ENCODE measurements at places on chromosomes 3 and 15.

DNA sequence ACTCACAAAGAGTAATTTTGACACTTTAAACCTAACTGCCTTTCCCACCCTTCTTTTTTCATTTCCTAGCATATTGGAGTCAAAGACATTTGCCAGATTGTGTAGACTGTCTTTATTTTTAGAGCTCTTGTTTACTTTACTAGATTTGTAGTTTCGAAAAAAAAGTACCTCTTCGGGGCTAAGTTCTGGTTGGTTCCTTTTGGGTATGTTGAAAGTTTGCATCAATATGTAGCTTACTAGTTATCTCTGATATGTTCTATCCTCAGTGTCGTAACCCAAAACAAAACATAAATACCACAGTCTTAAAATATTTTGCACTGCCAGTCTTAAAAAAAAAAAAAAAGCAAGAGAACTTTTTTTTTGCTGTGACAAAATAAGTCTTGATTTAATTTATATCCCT, 52.2 kb downstream of the REC114 start:
- no peak for DNase-seq

GRCh38 chr3:48273594-48274211, 32.8 kb downstream of the ZNF589 start:
- DNase-seq: peak; percentile 52

DNA sequence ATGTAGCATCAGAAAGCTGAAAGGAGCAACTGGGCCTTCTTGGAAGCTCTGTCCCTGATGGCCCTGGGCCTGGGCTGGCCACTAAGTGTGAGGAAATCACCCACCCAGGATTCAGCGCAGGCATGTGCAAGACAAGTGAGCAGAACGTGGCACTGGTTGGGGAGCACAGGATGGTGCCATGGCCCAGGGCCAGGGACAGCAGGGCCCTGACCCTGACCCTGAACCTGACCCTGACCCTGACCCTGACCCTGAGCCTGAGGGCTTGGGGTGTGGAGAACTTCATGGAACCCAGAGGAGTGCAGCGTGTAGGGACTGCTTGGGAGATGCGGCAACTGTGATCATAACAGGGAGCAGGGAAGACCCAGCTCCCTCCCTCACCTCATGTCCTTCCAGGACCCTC, 5.9 kb upstream of the ALDH1L1 start:
- DNase-seq: no peak

GRCh38 chr3:88824666-88825564, 282.5 kb upstream of the EPHA3 start:
- peak; percentile 66 for DNase-seq

- DNase-seq: no peak
Observed at GRCh38 chr3:149796026-149796425, 3.7 kb upstream of the ANKUB1 start.

GRCh38 chr3:53948174-53948573, 56.5 kb upstream of the SELENOK start:
- DNase-seq: no peak

DNA sequence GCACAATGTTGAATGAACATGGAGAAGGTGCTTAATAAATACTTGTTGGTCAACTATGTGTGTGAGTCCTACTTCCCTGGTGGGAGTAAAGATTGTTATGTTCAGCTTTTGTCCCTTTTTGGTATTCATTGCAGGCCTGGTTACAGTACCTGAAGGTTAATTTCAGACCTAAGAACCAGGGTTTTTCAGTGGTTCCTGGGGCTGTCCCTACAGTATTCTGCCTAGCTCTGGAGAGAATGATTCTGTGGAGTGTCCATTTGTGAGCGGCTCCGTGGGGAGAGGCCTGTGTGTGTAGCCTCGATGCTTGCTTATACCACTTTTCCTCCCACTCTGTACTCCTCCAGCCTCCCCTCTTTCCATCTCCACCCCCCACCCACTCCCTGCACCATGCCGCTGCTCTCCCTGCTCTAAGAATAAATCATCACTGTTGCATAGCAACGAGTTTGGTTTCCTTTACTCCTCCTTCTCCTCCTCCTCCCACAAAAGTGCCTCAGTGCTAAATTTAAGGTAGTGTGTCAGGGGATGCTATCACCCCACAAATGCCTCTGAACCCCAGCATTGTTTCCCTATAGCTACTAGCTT, 150.6 kb upstream of the ROPN1 start:
- no peak for DNase-seq

DNA sequence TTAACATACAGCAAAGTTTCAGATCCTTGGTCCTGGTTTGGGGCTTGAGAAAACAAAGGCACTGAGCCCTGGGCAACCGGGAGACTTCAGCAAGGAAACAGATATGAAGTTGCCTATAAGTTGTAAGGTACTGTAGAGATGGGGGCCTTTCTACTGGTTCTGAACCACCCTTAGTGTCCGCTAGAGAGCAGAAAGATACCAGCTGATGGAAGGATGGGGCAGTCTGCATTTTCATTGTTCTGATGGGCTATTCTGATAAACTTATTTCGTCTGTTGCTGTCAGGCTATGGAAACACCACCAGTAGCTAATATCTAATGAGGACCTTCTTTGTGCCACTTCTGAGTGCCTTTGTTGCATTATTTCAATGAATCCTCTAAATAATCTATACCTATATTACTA, 38.7 kb downstream of the FGD5 start:
- no peak for DNase-seq

GRCh38 chr3:119636249-119636648, 24.1 kb downstream of the POPDC2 start:
- peak; percentile 39 for DNase-seq

DNA sequence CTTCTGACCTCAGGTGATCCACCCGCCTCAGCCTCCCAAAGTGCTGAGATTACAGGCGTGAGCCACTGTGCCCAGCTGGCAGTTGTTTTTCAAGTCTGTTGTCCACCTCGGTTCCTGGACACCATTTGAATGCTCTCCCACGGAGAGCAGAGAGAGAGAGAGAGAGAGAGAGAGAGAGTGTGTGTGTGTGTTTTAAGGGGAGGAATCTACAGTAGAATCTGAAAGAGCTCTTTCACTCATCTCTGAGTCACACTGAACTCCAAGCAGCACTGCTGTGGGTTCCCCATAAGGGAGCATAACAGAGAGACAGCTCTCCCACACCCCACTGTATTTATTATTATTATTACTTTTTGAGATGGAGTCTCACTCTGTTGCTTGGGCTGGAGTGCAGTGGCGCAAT, 156.6 kb downstream of the RPLP1 start:
- DNase-seq: peak; percentile 17

- peak; percentile 51 for DNase-seq
Observed at GRCh38 chr3:50242851-50243542, 7.0 kb downstream of the GNAI2 start.

DNA sequence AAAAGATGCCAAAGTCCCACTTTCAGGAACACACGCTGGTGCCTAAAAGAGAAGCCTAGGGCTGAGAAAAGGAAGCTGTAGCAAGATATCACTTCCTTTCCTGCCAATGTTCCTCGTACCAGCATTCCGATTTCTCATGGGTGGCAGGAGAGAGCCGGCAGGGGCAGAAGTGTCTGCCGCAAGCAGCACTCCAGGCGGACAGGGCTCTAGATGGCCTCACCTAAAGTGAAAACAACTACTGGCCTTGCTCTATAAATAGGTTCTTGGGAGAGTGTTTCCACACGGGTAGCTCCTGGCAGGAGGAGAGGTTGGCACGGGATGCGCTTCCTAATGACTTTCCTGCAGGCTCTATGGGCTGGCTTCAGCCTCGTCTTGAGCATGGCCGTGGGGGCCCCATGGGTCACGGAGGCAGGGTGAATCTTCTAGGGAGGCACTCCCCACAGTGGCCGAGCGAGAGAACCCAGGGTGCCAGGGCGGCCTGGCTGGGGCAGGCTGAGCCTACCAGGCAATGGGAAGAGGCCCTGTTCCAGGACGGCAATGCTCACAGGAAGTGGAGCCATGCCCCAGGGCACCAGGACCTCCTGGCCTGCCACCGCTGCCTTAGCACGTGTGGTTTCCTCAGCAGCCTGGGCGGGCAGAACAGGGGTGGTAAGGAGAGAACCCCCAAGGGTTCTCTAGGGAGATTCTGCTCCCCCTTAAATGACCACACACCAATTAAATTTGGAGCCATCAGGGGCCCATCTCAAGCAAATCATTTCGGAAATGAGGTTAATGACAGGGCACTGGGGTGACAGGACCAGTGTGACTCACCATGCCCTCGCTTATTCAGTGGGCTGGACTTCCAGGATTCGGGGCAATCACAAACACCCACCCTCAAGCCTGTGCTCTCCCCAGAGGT, 14.6 kb upstream of the DUSP7 start:
- DNase-seq: no peak

DNA sequence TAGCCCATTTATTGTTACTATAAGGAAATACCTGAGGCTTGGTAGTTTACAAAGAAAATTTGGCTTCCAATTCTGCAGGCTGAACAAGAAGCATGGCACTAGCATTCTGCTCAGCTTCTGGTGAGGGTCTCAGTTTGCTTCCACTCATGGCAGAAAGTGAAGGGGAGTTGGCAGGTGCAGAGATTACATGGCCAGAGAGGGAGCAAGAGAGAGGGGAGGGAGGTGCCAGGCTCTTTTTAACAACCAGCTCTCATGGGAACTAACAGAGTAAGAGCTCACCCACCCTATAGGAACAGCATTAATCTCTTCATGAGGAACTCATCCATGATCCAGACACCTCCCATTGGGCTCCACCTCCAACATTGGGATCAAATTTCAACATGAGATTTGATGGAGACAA, 437.9 kb downstream of the CHL1 start:
- DNase-seq: no peak

GRCh38 chr15:72958634-72959033, 93.6 kb upstream of the NEO1 start:
- DNase-seq: no peak

GRCh38 chr15:77517579-77517978, 96.9 kb downstream of the HMG20A start:
- DNase-seq: no peak

- no peak for DNase-seq
Observed at GRCh38 chr15:79919749-79920511, 23.1 kb upstream of the MTHFS start.

- DNase-seq: peak; percentile 89
Observed at GRCh38 chr15:100889385-100890050, 9.9 kb downstream of the ALDH1A3 start.

DNA sequence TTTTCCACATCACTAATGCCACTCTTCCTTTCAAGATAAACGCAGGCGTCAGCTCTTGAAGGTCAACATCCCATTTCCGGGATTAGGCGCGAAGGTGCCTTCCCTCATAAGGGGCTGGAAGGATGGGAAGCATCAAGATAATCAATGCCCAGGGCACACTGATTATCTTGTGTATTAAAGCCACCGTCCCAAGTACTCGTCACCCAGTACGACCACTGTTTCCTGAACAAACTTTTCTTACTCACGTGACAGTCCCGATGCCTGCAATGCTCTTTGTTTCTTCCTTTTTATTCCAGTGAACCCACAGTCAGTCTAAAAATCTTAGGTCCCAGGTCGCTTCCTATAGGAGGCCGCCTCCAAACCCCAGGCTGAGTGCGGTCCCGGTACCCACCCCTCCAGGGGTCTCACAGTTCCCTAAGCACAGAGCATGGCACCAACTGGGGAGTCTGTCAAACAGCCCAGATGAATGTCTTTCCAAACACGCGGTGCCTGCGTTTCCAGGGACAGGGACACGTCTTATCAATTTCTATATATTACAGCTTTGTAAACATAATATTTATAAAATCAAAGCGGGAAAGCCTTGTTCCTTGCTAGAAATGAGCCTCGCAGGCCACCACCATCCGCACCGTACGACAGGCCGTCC, 589 bp downstream of the ANAPC13 start:
- DNase-seq: peak; percentile 30

GRCh38 chr3:23696842-23697241, 108.9 kb upstream of the UBE2E1 start:
- DNase-seq: no peak

DNA sequence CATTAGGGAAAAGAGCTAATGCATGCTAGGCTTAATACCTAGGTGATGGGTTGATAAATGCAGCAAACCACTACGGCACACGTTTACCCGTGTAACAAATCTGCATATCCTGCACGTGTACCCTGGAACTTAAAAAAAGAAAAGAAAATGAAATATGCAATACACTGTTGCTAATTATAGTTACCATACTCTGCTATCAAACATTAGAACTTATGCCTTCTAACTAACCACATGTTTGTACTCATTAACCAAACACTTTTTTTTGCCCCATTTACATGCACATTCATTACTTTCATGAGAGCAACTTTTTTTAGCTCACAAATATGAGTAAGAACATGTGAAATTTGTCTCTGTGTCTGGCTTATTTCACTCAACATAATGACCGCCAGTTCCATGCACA, 253.1 kb downstream of the CGGBP1 start:
- DNase-seq: no peak

- no peak for DNase-seq
Observed at GRCh38 chr3:98558100-98558827, 26.5 kb downstream of the GPR15 start.

DNA sequence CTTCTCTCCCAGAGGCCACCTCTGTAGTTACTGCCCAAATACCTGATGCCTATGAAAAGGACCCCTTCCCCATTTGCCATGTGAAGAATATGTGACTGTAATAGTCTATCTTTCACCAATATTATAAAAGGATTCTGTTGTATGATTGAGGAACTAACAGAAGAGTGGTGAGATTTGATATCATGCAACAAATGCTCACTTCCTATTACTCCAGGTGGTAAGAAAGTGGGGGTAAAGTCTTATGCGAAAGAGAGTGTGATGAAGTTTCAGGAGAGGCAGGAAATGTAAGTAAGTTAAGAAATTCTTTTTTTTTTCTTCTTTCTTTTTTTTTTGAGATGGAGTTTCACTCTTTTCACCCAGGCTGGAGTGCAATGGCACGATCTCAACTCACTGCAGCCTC, 24.4 kb upstream of the RAP2B start:
- DNase-seq: no peak

DNA sequence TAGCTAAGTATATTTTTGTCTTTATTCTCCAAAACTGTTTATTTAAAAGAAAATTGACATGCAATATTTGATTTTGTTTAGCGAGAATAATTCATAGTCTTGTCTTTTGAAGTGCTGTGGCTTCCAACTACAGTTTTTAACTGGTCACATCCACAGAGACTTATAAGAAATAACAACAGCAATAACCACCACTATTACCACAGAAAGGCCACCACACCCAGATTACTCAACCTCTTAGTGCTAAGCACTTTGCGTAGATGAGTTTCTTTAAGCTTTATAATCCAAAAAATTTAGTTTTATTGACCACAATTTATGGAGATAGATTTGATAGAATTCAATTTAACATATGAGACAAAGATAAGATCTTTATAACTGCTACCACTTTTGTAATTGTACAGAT, 468.4 kb upstream of the UBE2E2 start:
- no peak for DNase-seq

Data from AG10803 (cell line).